ENCODE measurements at places on chromosomes 2 and 18.
A peak's percentile ranks its signal among the peaks of the same experiment; 100 is the strongest.

- DNase-seq = no peak
Observed at GRCh38 chr2:78245394-78246135, 723.4 kb upstream of the LRRTM4 start.

DNA sequence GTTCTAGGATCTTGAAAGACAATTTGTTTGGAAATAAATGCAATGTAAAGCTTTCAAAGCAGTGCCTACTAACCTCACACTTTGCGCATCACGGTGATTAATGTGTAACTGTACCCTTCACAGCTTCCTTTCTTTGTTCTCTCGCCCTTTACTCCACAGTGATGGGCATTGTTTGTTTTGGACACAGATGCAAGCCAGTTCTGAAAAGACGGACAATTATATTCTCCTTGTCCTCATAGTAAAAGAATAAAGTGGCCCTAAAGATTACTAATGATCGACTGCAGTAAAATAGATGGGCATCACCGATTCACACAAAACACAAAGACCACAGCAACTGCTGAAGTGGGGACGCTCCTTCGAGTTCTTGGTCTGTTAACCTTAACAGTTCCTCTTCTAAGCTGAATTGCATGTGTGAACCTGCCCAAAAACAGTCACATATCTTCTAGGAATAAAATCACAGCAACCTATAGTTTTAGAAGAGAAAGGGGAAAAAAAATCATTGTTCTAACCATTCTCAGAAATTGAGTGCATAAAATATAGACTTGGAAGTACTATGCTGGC lies 7.7 kb downstream of the L3MBTL4 start:
- no peak for DNase-seq

DNA sequence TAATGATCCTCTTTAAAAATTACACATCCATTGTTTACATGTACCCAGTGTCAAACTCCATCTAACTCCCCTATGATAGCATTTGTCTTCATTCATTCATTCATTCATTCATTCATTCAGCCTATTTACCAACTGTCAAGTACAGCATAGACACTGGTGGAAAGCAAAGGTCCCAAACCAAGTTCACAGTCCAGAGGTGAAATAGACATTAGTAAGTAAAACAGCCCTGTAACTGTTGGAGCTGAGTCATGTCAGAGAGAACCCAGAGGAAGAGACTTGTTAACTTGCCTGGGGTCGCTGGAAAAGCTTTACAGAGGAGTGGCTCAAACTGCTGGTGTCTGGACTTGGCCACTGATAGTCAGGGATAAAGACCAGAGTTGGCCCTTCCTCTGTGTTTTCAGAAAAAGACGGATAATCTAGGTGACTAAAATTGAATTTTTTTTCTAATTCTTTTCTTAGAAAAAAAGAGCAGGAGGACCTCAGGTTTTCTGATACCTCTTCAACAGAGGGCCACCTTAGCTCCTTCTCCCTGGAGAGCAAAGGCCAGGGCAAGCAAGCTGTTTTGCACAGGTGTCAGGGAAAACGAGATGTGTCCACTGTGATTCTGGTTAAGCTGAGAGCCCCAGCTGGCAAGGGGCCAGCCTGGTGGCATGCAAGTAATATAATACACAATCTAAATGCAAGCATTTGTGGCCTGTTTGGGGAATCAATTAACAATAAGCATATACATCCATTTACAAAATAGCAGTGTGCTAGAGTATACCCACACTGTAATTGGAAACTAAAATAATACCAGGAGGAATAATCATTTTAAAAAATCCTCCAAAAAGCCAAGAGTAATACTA lies 96.7 kb upstream of the SLC14A2 start:
- DNase-seq = no peak

DNA sequence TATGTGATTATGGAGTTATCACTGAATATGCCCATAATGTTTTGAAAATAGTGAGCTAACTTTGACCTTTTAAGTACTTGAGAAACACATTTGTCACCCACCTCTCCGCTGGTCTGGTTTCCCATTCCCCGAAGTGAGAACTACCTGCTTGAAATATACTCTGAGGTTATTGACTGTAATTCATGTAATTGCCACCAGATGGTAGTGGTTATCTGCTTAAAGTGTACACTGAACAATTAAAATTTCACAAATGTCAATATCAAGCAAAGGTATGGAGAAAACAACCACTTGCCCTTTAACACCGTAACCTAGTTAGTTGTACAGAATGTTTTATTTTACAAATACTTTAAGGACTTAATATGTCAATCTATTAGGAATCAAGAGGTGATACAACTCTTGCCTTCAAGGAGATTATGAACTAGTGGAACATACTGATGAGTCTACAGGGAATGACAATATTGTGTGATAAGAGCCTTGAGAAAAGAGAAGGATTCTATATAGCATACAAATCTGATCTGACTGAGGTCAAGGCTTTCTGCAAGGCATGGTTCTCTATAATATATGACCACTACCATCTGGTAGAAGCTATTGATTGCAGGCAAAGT lies 316.8 kb upstream of the KCNH7 start:
- DNase-seq = no peak

GRCh38 chr18:51110073-51110797 lies 80.2 kb downstream of the SMAD4 start:
- peak; percentile 69 for DNase-seq

DNA sequence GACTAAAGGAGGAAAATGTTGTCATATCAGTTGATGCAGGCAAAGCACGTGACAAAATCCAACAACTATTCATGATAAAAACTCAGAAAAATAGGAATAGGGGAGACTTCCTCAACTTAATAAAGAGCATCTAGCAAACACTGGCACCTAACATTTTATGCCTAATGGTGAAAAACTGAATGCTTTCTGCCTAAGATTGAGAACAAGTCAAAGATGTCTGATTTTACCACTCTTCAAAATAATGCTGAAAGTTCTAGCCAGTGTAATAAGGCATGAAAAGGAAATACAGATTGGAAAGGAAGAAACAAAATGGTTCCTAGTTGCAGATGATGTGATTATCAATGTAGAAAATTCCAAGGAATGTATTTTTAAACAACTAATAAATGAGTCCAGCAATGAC lies 58.4 kb downstream of the SMAD4 start:
- DNase-seq = no peak

- DNase-seq = peak; percentile 32
Observed at GRCh38 chr2:160388464-160389263, 104.9 kb downstream of the RBMS1 start.

- no peak for DNase-seq
Observed at GRCh38 chr18:46213295-46213694, 109.1 kb downstream of the HAUS1 start.

GRCh38 chr2:168652997-168653921 lies 149.2 kb upstream of the NOSTRIN start:
- DNase-seq = no peak

- no peak for DNase-seq
Observed at GRCh38 chr2:191167766-191168165, 17.0 kb upstream of the STAT4 start.

DNA sequence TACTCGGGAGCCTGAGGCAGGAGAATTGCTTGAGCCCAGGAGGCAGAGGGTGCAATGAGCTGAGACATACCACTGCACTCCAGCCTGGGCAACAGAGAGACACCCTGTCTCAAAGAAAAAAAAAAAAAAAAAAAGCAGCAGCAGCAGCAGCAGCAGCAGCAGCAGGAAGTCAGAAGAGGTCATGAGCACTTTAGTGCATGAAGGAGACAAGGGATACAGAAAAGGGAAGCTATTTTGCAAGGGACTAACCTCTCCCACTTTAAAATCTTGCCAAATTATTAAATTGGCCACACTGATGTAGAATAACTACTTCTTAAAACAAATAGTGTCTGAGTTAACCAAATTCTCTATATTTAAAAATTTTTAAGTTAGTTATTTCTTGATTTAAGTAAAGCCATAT lies 113.4 kb upstream of the PDE1A start:
- DNase-seq = no peak

- DNase-seq = peak; percentile 86
Observed at GRCh38 chr18:70380915-70381896, 92.4 kb downstream of the SOCS6 start.

GRCh38 chr18:59062643-59063006 lies 77.1 kb upstream of the SEC11C start:
- DNase-seq = no peak

DNA sequence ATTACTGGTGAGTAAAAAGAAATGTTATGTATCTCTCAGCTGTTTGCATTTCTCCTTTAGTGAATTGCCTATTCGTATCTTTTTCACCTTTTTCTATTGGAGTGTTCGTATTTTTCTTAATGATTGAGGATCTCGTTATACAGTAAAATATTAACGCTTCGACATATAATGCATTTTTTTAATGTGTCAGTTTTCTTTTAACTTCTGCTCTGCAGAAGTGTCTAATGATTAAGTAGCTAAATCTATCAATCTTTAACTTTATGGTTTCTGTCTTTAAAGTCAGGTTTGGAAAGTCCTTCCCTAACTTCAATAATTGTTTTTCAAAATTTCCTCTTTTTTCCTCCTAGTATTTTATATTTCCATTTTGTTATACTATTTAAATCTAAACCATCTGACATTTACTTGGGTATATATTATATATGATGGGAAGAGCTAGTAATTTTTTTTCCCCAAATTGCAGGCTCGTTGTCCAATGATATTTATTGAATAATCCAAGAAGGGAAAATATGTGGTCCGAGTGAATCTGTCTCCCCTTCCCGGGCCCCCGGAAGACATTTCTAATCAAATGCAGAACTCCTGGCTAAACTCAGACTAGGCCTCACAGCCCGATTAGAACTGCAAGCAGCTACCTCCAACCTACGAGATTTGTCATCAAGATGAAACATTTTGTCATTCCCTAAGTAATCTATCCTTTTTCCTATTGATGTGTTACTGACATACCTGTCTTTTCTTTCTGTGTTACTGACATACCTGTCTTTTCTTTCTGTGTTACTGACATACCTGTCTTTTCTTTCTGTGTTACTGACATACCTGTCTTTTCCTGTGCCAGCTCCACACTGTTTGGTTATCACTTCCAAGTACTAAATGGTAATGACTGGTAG lies 17.2 kb downstream of the PCBP1 start:
- peak; percentile 55 for DNase-seq

DNA sequence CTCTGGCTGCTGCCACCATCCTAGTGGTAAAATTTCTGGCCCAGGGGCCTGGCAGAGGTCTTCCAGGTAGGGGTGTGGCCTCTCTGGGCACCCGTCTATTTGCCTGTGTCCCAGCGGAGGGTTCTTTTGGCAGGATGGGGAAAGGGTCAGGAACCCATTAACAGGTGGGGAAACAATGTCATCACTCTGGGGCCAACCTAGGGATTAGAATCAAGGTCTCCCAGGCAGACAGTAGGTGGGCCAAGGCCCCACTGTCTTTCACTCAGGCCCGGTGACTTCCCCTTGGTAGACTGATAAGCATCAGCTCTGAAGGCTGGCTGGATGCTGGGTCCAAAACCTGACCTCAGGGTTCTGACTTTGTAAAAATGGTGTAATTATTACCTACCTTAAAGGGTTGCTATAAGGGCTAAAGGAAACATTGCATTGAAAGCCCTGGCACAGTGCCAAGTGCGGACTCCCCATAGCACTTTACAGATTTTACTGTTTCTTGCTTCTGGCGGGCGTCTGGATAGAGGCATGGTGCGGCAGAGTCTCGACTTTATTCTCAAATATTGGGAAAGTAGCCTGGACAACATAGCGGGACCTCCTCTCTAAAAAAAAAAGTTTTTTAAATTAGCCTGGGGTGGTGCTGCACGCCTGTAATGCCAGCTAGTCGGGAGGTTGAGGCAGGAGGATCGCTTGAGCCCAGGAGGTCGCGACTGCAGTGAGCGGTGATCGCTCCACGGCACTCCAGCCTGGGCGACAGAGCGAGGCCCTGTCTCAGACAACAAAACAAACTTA lies 2.2 kb downstream of the LBX2 start:
- no peak for DNase-seq

GRCh38 chr2:98697651-98698337 lies 33.1 kb downstream of the MGAT4A start:
- DNase-seq = peak; percentile 24

DNA sequence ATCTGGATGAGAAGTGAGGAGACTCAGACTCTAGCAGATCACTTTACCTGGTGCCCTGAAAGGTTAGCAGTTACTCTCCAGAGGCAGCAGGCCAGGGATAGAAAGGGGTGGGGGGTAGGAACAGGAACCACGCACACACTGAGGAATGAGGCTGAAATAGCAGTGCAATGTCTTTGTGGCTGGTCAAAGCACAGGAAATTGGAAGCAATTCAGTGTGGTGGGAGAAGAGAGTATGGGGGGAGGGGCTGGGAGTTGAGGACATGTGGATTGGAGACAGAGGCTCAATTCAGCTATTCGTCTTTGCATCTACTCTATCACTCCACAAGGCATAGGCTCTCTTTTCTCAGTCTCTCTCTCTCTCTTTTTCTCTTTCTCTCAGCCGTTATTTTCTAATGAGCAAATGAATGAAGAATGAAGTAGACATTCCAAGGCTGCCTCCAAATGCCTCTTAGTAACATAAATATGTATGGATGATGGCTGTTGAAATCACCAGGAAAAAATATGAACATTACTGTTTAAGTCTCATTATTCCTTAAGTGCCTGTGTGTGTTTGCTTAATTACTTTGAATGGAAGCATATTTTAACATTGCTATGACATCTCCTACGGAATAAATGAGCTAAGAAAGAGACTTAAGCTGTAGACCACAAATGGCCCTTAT lies 979.4 kb downstream of the TSN start:
- no peak for DNase-seq

GRCh38 chr2:48725696-48726494 lies 29.6 kb downstream of the LHCGR start:
- no peak for DNase-seq

DNA sequence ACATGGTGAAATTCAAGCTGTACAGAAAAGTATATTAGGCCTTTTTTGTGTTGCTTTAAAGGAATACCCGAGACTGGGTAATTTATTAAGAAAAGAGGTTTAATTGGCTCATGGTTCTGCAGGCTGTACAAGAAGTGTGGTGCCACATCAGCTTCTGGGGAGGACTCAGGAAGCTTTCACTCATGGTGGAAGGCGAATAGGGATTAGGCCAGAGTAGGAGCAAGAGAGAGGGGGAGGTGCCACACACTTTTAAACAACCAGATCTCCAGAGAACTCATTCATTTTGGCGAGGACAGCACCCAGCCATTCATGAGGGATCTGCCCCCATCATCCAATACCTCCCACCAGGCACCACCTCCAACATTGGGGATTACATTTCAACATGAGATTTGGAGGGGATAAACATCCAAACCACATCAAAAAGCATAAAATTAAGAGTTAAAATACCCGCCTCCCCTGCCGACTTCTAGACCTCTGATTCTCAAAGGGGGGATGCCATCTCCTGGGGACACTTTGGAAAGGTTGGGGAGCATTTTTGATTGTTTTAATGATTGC lies 15.1 kb upstream of the LIPG start:
- no peak for DNase-seq

- no peak for DNase-seq
Observed at GRCh38 chr2:84441036-84441435, 18.0 kb downstream of the SUCLG1 start.

All from transverse colon (tissue), 4 donors.